ENCODE measurements at places on chromosomes 1 and 21. TPM values are rescaled to one million over a fixed set of nuclear protein-coding genes. Genes with fewer than 3 reads are reported as not detected.

Gene ITLN2
- 1.5 TPM for polyA plus RNA-seq

Gene RNASEL
- 4.7 TPM for polyA plus RNA-seq

Gene SHC1
- 49.0 TPM for polyA plus RNA-seq

Gene TNNT2
- 2.7 TPM for polyA plus RNA-seq

Gene RPE65
- 0.42 TPM for polyA plus RNA-seq

Gene AGPAT3
- polyA plus RNA-seq = 69.8 TPM

Gene NPHS2
- polyA plus RNA-seq = 0.83 TPM

Gene GNAT2
- 4.1 TPM for polyA plus RNA-seq

Gene PLA2G2F
- not detected for polyA plus RNA-seq

Gene SHISA4
- 32.6 TPM for polyA plus RNA-seq

Gene CYP4A22
- polyA plus RNA-seq = 0.22 TPM

Gene EFNA1
- polyA plus RNA-seq = 13.0 TPM

Gene ANGPTL3
- polyA plus RNA-seq = 0.25 TPM

Gene SLFNL1
- polyA plus RNA-seq = 85.4 TPM

Gene AKR7A3
- polyA plus RNA-seq = 2.3 TPM

Gene OR14K1
- not detected for polyA plus RNA-seq

Gene TSPAN1
- polyA plus RNA-seq = 55.0 TPM

Gene HPCAL4
- 17.3 TPM for polyA plus RNA-seq

Gene LHX8
- 1.7 TPM for polyA plus RNA-seq

Gene HENMT1
- 126 TPM for polyA plus RNA-seq

Gene PAPPA2
- polyA plus RNA-seq = 0.80 TPM

Gene TMEM82
- not detected for polyA plus RNA-seq

Gene CR1L
- not detected for polyA plus RNA-seq

Gene RGS13
- not detected for polyA plus RNA-seq

Gene ASCL5
- not detected for polyA plus RNA-seq

Gene PRKAA2
- 1.8 TPM for polyA plus RNA-seq

Gene RWDD3
- 10.0 TPM for polyA plus RNA-seq

Gene AADACL3
- not detected for polyA plus RNA-seq

Gene OR2G2
- not detected for polyA plus RNA-seq

Gene CFAP107
- 87.9 TPM for polyA plus RNA-seq

Gene UTP25
- 4.0 TPM for polyA plus RNA-seq

Gene MIXL1
- polyA plus RNA-seq = 0.66 TPM

Gene KCNJ10
- polyA plus RNA-seq = 1.9 TPM

Gene ZNF691
- polyA plus RNA-seq = 12.9 TPM

Gene CNTN2
- polyA plus RNA-seq = 31.9 TPM

Gene SPATA45
- 11.1 TPM for polyA plus RNA-seq

Gene TAF13
- polyA plus RNA-seq = 38.5 TPM

Gene TSACC
- 1,814 TPM for polyA plus RNA-seq

Gene CITED4
- 20.1 TPM for polyA plus RNA-seq

Gene FNDC10
- 15.5 TPM for polyA plus RNA-seq

Gene RASAL2
- polyA plus RNA-seq = 25.9 TPM

Gene LRRC3
- 4.9 TPM for polyA plus RNA-seq

Gene TFF2
- polyA plus RNA-seq = not detected

Gene CYP4A11
- polyA plus RNA-seq = not detected

Gene AJAP1
- polyA plus RNA-seq = 5.0 TPM

Gene LMX1A
- polyA plus RNA-seq = 2.6 TPM

Gene UBASH3A
- 0.40 TPM for polyA plus RNA-seq

Gene HNRNPCL2
- not detected for polyA plus RNA-seq

Gene B3GALT5
- 1.0 TPM for polyA plus RNA-seq

Gene SERPINC1
- polyA plus RNA-seq = 0.75 TPM

Gene CEP350
- polyA plus RNA-seq = 89.4 TPM

Gene ACTL8
- 12.8 TPM for polyA plus RNA-seq

All from testis (tissue), 5 donors.